ENCODE measurements at places on chromosomes 7 and 10.

DNA sequence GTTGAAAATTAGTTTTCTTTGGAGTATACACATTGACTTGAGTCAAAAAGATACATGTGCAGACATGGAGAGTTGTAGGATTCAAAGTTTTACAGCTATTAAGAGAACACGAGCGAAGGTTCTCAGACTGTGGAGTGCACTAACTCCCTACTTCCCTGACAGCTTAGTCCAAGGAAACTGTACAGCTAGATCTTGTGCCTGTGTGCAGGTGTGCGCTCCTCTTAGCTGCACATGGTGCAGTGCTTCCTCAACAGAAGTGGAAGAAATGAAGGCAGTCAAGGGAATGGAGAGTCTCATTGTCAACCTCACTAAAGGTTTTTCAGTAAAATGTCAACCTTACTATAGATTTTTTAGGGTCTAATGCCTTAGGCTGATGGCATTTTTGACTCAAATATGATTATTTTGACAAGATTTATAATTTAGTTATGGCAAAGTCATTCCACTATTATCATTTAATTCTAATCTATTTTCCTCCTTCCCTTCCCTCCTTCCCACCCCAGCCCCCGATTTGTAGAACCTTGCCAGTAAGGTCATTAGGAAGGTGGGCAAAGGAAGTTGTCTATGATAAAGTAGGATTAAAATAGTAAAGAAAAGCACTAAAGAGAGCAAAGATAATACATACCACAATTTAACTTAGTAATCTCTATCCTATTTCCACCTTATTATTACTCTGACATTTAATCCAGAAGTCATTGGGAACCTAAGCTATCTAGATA is 13.6 kb downstream of the PDK4 start:
- no peak for DNase-seq

- DNase-seq: no peak
These were observed 5.6 kb upstream of the EMX2 start for GRCh38 chr10:117536866-117537435.

DNA sequence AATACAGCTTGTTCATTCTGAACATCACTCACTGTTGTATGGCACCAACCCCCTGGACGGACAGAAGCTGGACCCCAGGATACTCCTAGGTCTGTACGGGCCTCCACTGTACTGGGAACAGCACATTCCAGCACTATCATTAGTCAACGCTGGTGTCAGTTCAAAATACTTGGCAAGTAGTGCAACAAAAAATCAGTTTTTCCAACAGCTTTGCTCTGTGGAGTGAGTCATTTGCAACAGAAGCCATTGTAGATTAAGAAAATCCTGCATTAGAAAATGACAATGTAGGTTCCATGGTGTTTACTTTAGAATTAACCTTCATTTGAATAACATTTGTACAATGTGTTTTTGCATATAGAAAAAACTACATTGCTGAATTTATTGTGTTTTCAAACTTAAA is 266.6 kb downstream of the HDAC9 start:
- DNase-seq: no peak

DNA sequence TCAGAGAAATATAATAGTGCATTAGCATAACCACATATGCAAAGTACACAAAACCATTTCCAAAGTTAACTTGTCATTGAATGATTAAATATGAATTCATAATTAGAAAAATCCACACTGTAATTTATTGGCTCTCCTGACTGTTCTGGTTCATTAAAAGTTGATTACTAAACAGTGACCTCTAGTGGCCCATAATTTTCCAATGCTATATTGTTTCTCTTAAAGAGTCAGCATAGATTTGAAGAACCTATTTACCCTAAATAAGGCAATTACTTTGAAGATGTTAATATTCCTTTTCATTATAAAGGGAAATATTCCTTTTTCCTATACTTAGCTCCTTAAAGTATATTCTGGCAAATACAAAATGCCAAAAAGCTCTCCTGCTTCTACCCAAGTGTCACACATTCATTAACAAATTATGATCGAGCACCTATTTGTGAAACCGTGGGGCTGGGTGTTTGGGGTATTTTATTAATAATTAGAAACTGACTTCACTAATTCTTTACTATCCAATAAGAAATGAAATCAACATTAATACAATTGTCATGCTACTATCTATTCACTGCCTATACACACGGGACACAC is 86.2 kb downstream of the HIBADH start:
- no peak for DNase-seq

DNA sequence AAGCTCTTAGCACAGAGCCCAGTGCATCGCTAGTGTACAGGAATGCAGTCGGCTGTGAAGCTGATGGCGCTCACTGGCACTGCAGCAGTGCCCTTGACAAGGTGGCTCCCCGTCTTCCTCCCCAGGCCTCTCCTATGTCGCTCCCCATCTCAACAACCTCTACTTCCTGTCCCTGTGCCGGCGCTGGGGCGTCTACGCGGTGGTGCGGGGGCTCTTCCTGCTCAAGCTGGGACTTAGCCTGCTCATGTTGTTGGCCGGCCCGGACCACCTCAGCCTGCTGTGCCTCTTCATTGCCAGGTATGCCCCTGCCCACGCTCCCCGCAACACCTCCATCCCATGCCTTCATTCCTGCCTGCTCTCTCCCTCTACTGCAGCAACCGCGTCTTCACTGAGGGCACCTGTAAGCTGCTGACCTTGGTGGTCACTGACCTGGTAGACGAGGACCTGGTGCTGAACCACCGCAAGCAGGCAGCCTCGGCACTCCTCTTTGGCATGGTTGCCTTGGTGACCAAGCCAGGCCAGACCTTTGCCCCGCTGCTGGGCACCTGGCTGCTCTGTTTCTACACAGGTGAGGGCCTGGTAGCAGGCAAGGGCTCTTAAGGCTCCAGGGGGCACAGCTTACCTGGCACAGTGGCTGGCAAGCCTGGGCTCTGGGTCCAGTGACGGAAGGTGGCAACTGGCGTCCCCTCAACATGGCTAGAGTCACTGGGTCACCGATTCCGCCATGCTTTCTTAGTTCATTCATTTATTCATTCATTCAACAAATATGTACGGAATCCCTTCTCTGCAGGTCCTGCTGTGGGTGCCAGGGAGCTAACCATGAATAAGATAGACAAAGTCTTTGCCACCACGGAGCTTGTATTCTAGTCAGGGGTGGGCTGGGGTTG is 22.3 kb upstream of the C10orf95 start:
- DNase-seq: no peak

DNA sequence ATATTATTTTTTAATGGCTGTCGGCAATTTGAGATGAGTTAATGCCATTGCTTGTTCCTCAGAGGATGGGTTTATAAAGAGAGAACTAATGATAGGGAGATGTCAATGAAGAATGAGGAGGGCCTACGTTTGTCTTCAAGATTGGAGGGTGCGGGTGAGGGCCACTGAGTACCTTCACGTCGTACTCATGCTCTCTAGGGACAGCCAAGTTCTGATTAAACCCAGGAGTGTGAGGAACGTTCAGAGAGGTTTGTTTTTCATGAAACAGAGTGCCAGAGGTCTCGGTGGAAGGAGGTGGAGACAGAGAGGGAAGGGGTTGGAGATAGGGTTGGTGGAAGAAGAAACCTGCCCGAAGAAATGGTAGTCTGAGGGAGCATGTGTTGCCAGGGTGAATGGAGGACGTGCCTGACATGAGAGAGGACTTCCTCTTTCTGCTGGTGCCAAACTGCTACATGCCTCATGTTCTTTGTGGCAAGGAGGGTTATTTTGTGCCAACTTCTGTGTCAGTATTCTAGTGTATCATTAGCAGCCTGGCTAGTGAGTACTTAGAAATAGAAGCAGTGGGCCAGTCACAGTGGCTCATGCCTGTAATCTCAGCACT is 8.9 kb downstream of the DHTKD1 start:
- no peak for DNase-seq

- DNase-seq: peak; percentile 80
These were observed at the start of gene PRKG1 for GRCh38 chr10:51074238-51075028. TSS of gene PRKG1 (plus strand) at chr10:51074487.

- no peak for DNase-seq
These were observed 472.0 kb upstream of the CNTNAP2 start for GRCh38 chr7:145644426-145645134.

DNA sequence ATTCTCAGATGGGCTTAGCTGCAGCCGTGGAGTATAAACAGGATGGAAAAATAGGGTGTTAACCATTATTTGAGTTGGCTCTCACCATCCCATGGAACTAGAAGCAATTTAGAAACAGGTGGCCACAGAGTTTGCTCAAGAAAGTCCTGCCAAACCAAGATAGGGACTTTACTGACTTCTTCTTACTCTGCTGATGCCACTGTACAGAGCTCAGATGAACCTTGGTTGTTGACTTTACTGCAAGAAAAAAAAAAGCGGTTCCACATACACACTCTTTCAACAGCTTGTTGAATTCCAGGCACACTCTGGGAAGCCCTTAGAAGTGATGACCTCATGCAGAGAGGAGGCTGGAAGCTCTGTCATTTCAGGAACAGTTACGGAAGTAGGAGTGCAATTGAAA is 753.4 kb downstream of the NRG3 start:
- DNase-seq: no peak

GRCh38 chr7:27435461-27435860 is 192.9 kb downstream of the EVX1 start:
- DNase-seq: no peak

DNA sequence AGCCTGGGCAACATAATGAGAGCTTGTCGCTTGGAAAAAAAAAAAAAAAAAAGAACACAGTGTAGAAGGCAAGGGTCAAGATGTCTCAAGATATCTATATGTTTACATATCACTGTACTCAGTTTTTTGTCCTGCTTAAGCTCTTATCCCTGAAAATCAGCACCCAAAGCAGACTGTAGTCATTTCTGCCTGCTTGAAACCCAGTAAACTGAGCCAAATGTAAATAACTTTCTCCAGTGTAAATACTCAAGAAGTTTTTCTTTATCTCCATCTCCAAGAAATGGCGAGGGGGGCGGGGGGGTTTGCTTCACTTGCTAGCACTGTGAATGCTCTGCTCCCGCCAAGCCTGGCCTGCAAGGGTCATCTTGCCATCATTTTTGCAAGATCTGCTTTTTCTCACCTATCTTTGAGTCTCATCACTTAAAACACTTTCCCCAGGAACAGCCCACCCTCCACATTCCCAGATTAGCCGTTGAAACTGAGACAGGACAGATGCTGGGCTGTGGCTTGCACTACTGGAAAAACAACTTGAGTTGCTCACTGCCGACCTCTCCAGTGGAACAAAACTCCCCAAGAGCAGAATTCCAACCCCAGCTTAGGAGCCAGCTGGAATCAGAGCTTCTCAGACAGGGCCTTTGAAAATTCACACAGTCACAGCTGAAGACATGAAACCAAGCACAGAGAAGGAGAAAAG is 54.6 kb downstream of the AFAP1L2 start:
- no peak for DNase-seq

- DNase-seq: no peak
These were observed 167.1 kb upstream of the FAM3C start for GRCh38 chr7:121563177-121563576.

DNA sequence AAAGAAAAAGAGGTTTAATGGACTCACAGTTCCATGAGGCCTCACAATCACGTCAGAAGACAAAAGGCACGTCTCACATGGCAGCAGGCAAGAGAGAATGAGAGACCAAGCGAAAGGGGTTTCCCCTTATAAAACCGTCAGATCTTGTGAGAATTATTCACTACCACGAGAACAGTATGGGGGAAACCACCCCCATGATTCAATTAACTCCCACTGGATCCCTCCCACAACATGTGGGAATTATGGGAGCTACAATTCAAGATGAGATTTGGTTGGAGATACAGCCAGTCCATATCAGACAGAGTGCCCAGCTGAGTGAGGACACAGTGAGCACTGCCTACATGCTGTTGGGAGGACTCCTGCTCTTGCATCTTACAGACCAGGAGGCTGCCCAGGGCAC is 148.4 kb downstream of the TEX36 start:
- DNase-seq: no peak

DNA sequence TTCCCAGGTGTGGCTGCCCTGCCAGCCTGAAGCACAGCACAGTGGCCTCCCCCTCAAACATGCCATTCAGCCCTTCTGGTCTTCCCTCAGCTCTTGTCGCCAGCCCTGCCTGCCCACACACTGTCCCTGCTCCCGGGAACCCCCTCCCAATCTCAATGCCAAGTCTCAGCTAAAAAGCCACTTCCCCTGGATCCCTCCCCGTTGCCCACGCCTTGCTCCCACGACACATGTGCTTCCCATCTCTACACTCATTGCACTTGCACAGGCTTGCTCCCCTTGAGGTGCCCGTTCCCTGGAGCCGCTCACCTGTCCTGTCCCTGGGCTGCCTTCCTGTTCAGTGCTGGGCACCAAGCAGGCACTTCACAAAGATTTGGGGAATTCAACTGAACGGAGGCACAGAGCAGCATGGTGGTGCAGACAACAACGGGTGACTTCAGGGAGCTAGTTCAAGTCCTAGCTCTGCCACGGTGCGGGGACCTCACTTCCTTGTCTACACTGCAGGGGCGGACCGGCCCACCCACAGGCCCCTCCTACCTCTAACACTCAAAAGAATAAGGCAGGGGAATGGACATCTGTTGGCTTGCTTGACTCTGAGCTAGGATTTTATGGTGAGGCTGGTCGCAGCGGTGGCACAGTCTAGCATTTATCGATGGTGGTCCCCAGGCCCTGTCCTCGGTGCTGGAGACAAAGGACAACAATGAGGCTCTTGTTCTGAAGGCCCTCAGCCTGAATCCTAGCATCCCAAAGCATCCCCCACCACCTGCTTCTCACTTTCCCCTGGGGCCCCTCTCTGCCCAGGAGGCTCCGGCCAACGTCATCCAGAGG is 18.4 kb downstream of the RGS10 start:
- DNase-seq: no peak

DNA sequence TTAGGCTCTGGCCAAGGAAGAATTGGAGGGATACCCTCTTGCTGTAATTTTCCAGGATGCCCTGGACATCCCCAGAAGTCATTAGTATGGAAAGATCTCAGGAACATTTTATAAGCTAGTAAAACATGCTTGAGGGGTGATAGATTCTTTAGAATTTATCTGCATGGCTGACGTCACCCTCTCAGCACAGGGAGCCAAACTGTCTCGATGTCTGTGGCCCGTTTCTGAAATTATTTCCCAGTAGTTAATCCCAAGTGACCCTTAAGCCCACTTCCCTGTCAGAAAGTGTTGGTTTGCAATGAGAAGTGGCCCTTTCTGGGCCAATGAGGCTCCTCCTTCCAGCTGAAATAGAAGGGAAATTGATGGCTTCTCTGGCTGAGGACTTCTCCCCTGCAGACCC is 184.5 kb upstream of the BMPER start:
- no peak for DNase-seq

DNA sequence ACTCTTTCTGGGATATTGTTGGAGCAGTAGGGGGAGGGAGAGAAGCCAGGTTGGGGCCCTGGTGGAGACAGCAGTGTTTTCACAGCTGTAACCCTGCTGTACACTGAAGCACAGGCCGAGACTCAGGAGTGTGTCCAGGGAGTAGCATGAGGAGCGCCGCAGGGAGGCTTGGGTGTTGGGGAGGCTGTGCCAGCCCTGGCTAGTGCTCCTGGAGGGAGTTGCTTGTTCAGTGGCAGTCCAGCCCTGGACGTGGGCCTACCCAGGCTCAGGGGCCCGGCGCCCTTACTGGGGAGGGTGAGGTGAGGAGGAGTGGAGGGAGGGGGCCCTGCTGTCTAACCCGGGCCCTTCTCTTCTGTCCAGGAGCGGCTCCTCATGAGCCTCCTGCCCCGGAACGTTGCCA is 35.9 kb downstream of the ADCY1 start:
- DNase-seq: no peak

- no peak for DNase-seq
These were observed 75.7 kb downstream of the CDH23 start for GRCh38 chr10:71472466-71472865.

GRCh38 chr7:51062222-51062987 is 254.2 kb downstream of the COBL start:
- no peak for DNase-seq
